Ecto neural progenitor cell (in vitro differentiated cells): ENCODE measurements at places on chromosomes 1 and 21.

DNA sequence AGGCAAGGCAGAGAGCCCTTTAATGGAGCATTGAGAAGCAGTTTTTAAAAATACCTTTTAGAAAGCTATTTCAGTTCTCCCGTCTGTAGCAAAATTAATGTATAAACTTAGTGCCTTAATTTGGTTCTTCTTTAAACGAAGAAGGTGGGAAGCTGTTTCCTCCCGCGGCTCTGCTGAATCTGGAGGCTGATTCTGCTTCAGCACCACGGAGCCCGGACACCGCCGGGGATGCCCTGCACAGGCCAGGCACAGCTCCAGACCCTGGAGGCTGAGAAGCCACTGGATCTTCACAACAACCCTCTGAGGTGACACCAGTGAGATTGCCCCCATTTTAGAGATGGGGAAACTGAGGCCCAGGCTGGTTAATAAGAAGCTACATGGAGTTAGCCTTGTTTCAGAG is 175.8 kb upstream of the VAMP3 start:
- DNase-seq, result no peak

GRCh38 chr21:35026617-35027562 is 22.2 kb downstream of the RUNX1 start:
- DNase-seq, result peak; percentile 68

- DNase-seq, result no peak
These were observed 482.5 kb downstream of the RWDD3 start for GRCh38 chr1:95716550-95716949.

DNA sequence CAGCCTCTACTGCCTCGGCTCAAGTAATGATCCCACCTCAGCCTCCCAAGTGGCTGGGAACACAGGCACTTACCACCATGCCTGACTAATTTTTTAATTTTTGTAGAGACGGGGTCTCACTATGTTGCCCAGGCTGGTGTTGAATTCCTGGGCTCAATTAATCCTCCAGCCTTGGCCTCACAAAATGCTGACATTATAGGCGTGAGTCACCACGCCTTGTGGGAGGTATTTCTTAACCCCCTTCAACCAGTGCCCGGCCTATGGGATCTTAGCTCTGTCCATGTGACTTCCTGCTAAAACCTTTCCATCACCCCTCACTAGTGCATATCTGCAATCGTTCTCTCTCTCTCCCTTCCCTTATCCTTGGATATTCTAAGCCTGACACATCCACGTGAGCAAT is 86.4 kb downstream of the FOXD2 start:
- no peak for DNase-seq

DNA sequence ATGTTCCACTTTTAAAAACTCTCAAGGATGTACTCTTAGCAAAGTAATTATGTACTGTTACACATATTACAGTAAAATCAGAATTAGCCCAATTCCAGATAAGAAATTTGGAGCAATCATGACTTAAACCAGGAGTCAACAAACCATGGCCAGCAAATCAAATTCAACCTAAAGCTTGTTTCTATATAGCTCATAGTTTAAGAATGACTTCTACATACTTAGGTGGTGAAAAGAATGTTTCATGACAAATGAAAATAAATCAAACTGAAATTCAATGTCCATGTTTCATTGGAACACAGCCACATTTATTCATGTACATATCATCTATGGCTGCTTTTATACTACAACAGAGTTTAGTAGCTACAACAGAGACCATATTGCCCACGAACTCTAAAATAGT is 35.1 kb downstream of the FRRS1 start:
- no peak for DNase-seq

GRCh38 chr1:186255266-186255665 is 119.8 kb downstream of the TPR start:
- DNase-seq, result no peak

DNA sequence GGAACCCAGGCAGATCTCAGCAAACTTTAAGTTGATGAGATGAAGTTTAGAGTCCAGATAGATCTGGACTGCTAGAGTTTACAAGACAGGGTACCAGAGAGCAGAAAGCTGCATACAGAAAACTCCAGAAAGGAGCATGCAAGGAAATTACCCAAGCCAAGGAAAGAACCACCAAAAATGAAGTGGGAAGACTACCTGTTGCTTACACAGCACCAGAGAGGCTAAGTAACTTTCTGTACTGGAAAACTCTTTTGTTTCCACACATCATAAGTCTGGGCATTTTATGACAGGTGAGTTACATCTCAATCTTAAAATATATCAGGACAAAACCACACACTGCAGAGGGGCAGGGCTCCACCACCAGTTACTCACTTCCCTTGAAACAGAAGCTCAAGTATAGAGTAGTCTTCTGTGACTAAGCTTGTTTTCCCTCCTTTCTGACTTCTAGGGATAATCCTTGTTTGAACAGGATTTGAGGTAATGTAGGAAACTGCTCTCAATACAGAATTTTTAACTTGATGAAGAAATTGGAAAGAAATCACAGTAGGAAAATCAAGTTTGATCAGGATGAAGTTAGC is 17.4 kb upstream of the GJA9 start:
- DNase-seq, result no peak

GRCh38 chr1:27402349-27402754 is 9.9 kb downstream of the GPR3 start:
- peak; percentile 59 for DNase-seq

- DNase-seq, result no peak
These were observed 69.9 kb downstream of the LAMC1 start for GRCh38 chr1:183093066-183093668.

GRCh38 chr1:15874471-15874870 is 27.0 kb downstream of the SPEN start:
- no peak for DNase-seq

DNA sequence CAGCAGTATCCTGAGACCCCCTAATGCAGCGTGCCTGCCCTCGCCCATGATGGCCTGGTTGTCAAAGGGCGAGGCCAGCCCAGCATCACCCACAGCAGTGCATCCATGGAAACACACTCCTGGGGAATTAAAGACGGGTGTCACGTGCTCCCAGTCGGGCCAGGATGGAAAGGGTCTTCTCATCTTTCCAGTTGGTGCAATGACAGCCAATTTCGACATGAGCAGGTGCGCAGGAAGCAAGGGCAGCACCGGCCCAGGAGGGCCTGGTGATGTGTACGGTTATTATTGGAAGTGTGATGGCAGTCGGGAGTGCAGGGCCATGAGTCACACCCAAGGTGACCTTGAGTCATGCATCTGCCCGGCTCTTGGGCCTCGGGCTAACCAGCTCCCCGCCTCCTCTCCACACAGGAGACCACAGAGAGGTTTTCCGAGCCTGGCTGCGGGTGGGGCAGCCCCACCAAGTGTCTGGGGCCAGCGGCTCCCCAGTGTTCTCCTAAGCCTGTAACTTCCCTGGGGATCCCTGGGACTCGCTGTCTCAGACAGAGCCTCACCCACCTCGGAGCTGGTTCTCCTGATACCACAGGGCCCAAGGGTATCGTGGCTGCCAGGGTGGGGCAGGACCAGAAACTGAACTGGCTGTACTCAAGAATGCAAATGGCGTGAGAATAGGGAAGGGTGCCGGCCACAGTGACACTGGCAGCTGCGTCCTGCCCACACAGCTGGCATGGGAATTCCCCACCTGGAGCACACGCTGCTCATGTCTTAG is 119.8 kb downstream of the SIK1 start:
- DNase-seq, result no peak

DNA sequence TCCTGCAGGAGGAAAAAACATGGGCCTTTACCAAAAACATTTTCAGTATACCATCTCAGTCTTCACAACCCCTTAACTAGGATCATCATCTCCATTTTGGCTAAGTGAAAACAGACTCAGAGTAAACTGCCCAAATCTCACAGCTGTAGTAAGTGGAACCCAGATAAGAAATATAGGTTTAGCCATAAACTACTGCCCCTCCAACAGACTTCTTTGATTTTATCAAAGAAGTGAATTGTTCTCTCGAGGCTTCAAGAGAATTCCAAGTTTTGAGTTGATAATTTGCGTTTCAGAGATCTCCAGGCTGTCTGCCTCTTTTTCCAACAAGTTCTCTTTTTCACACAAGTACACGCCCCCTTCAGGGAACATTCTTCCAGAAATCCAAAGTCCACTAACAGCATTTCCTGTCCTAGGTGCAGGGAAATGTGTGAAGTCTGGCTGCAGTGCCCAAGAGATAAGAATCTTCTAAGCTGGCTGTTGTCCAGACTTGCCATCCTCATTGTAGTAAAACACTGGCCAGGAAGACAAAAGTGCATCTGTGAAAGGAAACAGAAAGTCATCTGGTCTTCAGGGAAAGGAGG is 30.8 kb downstream of the RNF19B start:
- DNase-seq, result no peak

GRCh38 chr1:53369761-53370160 is 41.9 kb upstream of the LRP8 start:
- peak; percentile 29 for DNase-seq

DNA sequence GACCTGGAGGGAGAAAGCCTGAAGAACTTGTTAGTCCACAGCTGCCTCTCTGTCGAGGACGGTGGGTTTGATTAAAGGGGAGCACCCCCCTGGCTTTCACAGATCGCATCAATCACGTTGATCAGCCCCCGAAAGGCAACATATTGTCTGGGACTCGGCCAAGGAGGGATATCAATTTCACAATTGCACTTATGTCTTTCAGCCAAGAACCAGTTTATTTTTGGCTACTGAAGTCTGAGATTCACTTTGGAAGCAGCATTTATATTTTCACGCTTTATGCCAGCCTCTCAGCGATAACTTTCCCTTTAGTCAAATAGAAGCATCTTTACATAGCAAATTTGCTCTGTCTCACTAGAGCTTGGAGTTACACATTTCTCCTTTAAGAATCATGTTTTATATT is 253.2 kb upstream of the RRP15 start:
- no peak for DNase-seq

DNA sequence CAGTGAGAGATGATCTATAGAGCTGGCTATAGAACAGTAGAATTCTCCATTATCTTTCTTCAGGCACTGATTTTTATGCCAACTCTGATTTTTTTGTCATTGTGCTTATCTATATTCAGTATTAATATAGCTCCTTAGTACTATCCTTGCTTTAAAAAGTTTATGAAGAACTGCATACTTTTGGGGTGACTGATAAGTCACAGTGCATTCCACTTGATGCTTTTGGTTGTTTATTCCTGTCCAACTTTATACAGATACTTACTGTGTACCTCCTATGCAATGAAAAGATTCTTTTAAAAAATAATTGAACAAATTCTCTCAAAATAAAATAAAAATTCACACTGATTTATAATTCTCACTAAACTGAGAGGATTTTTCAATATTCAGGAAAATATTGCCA is 71.6 kb downstream of the COL24A1 start:
- DNase-seq, result no peak
